ENCODE measurements at places on chromosomes 11 and 22. TPM values are rescaled to one million over a fixed set of nuclear protein-coding genes. Genes with fewer than 3 reads are reported as not detected.

Gene SLC15A3
- 1.9 TPM for total RNA-seq

DNA sequence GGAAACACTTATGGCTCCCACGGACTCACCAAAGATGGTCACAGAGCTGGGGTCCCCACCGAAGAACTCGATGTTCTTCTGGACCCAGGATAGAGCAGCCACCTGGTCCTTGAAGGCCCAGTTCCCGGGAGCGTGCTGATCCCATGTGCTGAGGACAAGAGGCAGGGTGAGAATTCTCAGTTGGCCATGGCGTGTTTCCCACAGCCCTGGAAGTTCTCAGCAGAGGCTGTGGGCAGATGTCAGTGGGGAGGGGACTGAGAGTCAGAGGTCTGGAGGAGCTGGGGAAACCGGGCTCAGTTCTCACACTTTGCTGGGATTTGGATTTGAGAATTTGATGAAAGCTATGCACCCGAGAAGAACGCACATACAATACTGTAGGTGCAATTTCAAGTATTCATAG is 193.3 kb downstream of the BCR start:
- H3K27me3 ChIP-seq = peaks cover 31% of the 10 kb centered on the region
- H3K27ac ChIP-seq = no peak overlapping the region
- no peaks in the 10 kb centered on the region for H3K36me3 ChIP-seq

Gene OR52H1
- total RNA-seq = 0.28 TPM

Gene BATF2
- 0.56 TPM for total RNA-seq

DNA sequence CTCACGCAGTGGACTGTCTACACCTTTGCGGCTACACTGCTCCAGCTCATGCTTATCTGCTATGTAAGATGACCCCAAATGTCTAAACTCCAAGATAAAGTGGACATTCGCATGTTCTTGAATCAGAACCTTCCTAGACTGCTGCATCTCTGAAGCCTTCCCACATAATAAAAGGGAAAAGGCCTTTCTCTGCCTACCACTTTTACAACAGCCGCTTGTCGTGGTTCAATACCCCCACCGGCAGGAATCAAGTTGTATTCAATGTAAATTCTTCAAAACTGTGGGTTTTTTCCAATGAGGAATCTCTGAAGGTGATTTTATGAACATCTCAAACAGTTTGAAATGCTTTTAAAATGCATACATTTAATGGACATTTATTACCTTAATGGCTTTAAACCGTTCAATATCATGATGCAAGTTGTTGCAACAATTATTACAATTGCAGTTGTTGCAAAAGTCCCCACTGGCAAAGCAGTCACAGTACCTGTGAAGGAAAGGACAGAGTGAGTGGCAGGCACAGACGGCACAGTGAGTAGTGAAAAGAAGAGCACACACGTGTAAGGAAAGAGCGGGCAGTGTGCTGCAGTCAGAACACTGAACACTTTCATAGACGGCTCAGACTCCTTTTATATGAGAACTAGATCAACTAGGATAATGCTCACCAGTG is 31.2 kb downstream of the GAL start:
- no peak overlapping the region for H3K27ac ChIP-seq
- no peaks in the 10 kb centered on the region for H3K4me1 ChIP-seq
- no peak overlapping the region for H3K4me3 ChIP-seq
- DNase-seq = no peak

Gene SPON1
- total RNA-seq = 0.72 TPM

Gene CCND1
- total RNA-seq = 748 TPM

Gene GGT5
- total RNA-seq = 0.18 TPM

Measured in IMR-90 (cell line).